NCI-H2171 (cell line): ENCODE measurements at places on chromosomes 16 and 17.

GRCh38 chr17:50157891-50158290, 7.4 kb upstream of the PPP1R9B start:
- DNase-seq: no peak

- no peak for DNase-seq
These were observed 128.7 kb upstream of the ZFHX3 start for GRCh38 chr16:73176577-73177013.

DNA sequence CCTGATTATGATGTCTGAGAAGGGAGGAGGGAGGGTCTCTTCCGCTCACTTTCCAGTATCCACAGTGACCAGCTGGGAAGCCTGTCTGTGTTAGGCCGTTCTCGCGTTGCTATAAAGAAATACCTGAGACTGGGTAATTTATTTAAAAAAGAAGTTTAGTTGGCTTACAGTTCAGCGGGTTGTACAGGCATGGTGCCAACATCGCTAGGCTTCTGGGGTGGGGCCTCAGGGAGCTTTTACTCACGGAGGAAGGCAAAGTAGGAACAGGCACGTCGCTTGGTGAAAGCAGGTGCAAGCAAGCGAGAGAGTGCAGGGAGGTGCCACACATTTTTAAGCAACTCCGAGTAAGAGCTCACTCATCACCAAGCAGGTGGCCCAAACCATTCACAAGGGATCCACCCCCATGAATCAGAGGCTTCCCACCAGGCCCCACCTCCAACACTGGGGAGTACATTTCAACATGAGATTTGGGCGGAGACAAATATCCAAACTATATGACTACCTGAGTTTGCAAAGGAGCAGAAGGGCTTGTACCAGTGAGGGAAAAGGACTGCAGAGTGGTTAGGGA, 137.5 kb downstream of the CCDC182 start:
- DNase-seq: no peak

GRCh38 chr17:35189291-35189690, 4.9 kb downstream of the SLC35G3 start:
- DNase-seq: no peak

DNA sequence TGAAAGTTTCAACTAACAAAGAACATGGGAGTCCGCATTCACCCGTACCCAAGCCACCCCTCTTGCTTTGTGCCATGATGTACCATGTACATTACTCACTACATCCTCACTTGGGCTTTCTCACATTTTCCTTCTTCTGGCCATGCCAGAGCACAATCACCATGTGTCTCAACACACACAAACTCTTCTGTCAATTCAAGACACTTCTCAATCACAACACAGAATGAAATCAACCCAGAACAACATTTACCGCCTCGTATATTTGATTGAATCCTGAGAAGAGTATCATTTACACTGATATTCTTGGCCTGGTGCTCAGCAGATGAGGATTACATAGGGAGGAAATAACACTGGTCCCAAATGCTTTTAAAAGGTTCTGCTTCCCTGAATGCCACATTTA, 4.5 kb downstream of the ADAMTS18 start:
- no peak for DNase-seq

DNA sequence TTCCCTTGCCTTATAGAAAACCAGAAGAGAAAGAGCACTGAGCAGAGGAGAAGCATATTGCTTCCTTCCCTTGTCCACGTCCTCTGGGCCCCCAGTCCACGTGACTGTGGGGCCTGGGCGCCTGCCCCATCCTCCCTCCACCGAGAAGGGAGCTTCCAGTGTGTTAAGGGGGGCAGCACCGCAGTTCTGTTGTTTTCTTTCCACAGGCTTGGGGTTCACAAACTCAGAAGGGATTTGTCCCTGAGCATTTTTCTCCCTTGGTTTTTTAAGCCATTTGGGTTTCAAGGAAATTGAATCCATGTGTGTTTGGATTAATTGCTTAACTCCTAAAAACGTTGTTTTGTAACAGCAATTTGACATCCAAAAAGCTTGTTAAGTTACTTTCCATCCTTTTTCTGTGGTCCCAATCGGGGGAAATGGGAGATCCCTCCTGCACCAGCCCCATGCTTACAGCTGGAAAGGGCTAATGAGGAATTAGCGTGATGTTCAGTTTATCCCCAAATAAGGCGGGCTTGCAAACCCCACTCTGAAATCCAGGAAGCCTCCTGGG, 347.5 kb upstream of the TNRC6C start:
- DNase-seq: no peak

- DNase-seq: no peak
These were observed 894 bp upstream of the PHKG2 start for GRCh38 chr16:30747331-30747730.

DNA sequence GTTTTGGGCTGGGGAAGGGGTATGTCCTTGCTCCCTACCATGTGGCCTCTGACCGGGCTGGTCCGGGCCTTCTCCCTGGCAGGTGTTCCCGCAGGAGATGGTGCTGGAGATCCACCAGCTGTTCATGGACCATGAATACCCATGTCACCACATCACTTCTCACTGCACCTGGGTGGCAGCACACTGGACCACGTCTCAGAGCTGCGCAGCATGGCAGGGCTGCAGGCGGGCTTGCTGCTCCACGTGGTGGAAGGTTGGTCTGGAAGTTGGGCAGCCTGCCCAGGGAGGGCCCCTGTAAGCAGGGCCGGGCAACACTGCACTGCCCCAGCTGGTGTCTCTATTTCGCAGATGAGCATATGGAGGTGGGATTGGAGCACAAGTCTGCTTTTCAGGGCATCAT, 169.5 kb upstream of the ZNF267 start:
- no peak for DNase-seq
